Thoracic aorta (tissue), 2 donors: ENCODE measurements at places on chromosomes 12 and 14. TPM values are rescaled to one million over a fixed set of nuclear protein-coding genes. Genes with fewer than 3 reads are reported as not detected.
A peak's percentile ranks its signal among the peaks of the same experiment; 100 is the strongest.

DNA sequence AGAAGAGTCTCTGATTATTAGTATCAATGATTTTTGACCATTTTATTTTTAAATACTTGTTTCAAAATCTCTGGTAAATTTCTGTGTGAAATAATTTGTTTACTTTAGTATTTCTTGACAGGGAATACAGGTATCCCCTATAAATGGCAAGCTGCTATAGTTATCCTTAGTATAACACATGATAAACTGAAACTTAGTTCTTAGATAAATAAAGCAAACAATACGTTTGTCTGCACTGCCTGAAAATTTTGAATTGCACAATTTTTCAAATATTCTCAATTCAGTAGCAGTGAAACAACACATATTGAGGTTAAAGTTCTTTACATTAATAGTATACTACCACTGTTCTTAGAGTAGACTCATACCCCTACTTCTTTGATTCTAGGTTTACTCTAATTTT, 26.9 kb downstream of the CNOT2 start:
- H3K4me1 ChIP-seq = peaks cover 55% of the 10 kb centered on the region
- H3K27ac ChIP-seq = no peak overlapping the region
- H3K27me3 ChIP-seq = no peaks in the 10 kb centered on the region
- H3K36me3 ChIP-seq = no peaks in the 10 kb centered on the region

GRCh38 chr14:99322731-99323599, 51.0 kb upstream of the BCL11B start:
- no peak overlapping the region for H3K27ac ChIP-seq
- no peaks in the 10 kb centered on the region for H3K36me3 ChIP-seq
- no peak for DNase-seq
- H3K4me1 ChIP-seq = no peaks in the 10 kb centered on the region
- H3K4me3 ChIP-seq = no peak overlapping the region

DNA sequence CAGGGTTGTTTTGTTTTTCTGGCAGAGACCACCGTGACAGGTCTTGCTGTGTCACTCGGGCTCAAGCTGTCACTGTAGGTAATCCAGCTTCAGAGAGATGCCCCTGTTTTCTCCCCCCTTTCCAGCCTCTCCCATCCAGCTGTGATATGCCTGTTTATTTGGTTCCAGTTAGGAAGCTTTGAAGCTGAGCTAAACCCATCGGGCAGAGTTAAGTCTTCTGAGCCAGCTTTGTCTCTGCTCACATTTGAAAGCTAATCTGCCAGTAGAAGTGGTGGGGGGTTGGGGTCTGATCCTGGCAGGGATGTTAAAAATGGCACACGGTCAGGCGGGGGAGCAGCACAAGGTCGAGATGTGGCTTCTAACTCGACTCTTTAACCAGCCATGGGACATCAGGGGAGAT, 130.0 kb downstream of the TSPAN9 start:
- H3K27me3 ChIP-seq = no peaks in the 10 kb centered on the region
- H3K4me1 ChIP-seq = peaks cover 10% of the 10 kb centered on the region
- no peak for DNase-seq
- no peaks in the 10 kb centered on the region for H3K36me3 ChIP-seq

The PRB2 gene
- total RNA-seq = not detected

The CLEC1A gene
- 5.1 TPM for total RNA-seq

DNA sequence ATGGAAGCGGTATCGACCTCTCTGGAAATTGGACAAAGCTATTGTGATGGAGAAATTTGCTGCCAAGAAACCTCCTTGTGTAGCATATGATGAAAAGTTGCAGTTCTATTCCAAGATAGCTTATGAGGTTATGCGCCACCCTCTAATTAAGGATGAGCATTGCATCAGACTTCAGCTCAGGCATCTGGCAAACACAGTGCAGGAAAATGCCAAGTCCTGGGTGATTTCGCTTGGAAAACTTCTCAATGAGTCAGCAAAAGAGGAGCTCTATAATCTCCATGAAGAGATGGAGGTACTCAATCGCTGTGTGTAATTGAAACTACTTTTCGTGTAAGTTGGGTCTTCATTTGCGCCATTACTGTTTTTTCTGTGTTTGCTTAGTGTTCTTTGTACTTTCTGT, 51.2 kb downstream of the DNAH10 start:
- H3K27ac ChIP-seq = no peak overlapping the region
- H3K27me3 ChIP-seq = no peaks in the 10 kb centered on the region
- no peak for DNase-seq
- H3K4me3 ChIP-seq = no peak overlapping the region

DNA sequence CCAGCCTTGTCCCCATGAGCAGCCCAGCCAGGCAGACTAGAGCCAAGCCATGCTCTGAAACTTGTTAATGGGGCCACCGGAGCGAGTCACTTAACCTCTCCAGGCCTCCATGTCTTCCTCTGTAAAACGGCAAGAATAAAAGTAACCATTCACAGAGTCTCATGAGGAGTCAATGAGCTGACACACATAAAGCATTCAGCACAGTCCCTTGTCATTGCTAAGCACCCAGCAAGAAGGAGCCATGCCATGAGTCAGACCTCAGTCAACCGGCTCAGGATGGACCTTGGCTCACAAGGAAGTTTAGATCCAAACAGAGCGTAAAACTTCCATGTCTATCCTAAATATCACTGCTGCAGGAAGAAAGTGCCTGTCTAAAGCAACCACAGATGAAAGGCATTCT, 10.6 kb downstream of the FICD start:
- H3K36me3 ChIP-seq = peaks cover 62% of the 10 kb centered on the region
- H3K27me3 ChIP-seq = no peaks in the 10 kb centered on the region
- DNase-seq = no peak
- no peaks in the 10 kb centered on the region for H3K4me1 ChIP-seq
- H3K4me3 ChIP-seq = no peak overlapping the region

The OR11H12 gene
- not detected for total RNA-seq

DNA sequence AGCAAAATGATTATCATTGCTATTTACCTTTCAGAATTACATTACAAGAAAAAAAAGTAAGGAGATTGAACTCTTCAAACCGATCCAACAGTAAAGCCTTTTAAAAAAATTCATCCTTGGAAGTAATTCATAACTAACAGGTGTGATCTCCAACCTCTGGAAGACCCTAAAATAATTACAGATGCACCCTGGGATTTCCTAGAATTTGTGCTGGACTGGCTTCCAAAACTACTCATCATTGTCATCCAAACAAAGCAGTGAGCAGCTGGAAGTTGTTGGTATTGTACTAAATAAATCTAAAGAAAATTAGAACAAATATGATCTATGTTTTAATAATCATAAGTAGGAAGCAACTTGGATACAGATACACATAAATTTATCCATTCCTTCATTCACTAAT, 1.9 kb upstream of the YBX3 start:
- H3K36me3 ChIP-seq = no peaks in the 10 kb centered on the region
- peaks cover 10% of the 10 kb centered on the region for H3K4me1 ChIP-seq
- no peak overlapping the region for H3K27ac ChIP-seq
- DNase-seq = no peak
- no peak overlapping the region for H3K4me3 ChIP-seq
- no peaks in the 10 kb centered on the region for H3K27me3 ChIP-seq

DNA sequence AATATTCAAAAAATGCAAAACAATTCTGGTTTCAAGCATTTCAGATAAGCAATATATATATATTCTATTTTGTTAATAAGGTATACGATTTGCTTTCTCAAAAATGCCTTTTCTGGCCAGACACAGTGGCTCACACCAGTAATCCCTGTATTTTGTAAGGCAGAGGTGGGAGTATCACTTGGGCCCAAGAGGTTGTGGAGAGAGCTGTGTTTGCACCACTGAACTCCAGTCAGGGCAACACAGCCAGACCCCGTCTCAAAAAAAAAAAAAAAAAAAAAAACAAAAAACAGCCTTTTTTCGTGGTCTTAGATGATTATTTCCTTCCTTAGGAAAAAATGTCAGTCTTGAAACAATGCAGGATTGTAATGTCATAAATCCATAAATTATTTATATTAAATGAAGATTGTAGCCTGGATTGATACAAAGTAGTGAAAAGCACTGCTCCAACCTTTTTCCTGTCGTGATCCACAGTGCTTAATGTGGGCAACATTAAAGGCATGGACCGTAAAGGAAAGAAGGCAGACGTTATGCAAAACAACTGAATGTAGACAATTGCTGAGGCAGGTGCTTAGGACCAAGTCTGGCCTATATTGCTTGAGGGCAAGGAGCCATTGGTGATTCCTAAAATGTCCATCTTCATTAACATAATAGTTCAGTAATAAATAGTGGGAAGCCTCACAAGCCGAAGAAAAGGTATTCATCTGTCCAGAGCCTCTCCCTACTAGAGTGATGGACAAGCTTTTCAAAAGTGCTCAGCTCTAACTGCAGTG, 36.8 kb downstream of the RAD52 start:
- H3K36me3 ChIP-seq = peaks cover 26% of the 10 kb centered on the region
- DNase-seq = no peak
- H3K27ac ChIP-seq = peak overlapping the region; percentile 59
- H3K27me3 ChIP-seq = no peaks in the 10 kb centered on the region
- no peak overlapping the region for H3K4me3 ChIP-seq
- H3K4me1 ChIP-seq = peaks cover 17% of the 10 kb centered on the region

The C12orf54 gene
- not detected for total RNA-seq

DNA sequence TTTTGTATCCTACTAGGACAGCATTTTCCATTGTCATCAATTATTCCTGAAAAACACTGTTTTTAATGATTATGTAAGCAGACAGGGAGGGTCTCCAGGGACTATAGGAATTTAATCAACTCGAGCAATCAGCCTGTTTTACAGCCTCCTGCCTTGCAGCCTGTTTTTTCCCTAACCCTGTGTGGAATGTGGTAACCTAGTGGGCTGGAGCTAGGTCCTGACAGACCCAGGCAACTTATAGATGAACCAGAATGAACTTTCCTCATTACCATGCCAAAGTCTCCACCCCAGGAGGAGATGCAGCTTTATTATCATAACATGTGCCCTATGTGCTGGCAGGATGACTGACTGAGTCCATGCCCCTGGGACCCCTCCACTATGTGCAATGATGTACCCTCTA, 375.1 kb downstream of the BMP4 start:
- DNase-seq = no peak
- no peaks in the 10 kb centered on the region for H3K4me1 ChIP-seq
- H3K27ac ChIP-seq = no peak overlapping the region
- H3K27me3 ChIP-seq = no peaks in the 10 kb centered on the region
- no peak overlapping the region for H3K4me3 ChIP-seq

GRCh38 chr12:56134897-56135296, 6.8 kb downstream of the ESYT1 start:
- H3K27ac ChIP-seq = no peak overlapping the region
- no peaks in the 10 kb centered on the region for H3K27me3 ChIP-seq
- H3K4me1 ChIP-seq = peaks cover 5% of the 10 kb centered on the region
- no peak for DNase-seq
- no peak overlapping the region for H3K4me3 ChIP-seq
- H3K36me3 ChIP-seq = peaks cover 72% of the 10 kb centered on the region

- H3K36me3 ChIP-seq = no peaks in the 10 kb centered on the region
- no peaks in the 10 kb centered on the region for H3K27me3 ChIP-seq
- DNase-seq = no peak
- no peak overlapping the region for H3K4me3 ChIP-seq
- H3K27ac ChIP-seq = no peak overlapping the region
Measured at GRCh38 chr14:99284254-99285004, 12.4 kb upstream of the BCL11B start.

DNA sequence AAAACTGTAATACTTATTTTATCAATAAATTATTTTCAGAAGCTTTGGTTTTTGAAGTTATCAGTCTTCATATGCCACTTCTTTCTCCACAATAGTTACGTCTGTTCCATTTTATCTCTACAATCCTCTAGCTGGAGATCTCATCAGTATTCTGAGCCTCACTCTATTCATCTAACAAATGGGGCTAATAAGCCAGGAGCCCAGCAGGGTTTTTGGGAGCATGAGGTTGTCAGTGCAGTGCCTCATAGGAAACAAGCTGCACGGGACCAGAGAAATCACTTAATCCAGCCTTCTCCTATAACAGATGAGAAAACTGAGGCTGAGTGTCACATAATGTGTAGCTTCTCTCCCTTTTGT, 501.9 kb upstream of the RGS6 start:
- H3K36me3 ChIP-seq = no peaks in the 10 kb centered on the region
- no peaks in the 10 kb centered on the region for H3K27me3 ChIP-seq
- no peak overlapping the region for H3K4me3 ChIP-seq
- no peak for DNase-seq
- no peak overlapping the region for H3K27ac ChIP-seq

GRCh38 chr12:113505941-113506340, 34.3 kb upstream of the LHX5 start:
- no peak for DNase-seq
- H3K4me3 ChIP-seq = no peak overlapping the region
- no peaks in the 10 kb centered on the region for H3K4me1 ChIP-seq
- no peaks in the 10 kb centered on the region for H3K36me3 ChIP-seq
- H3K27ac ChIP-seq = no peak overlapping the region

GRCh38 chr14:78010688-78011087, 159.5 kb upstream of the NRXN3 start:
- H3K36me3 ChIP-seq = no peaks in the 10 kb centered on the region
- no peaks in the 10 kb centered on the region for H3K4me1 ChIP-seq
